ENCODE measurements at places on chromosomes 1 and 21. TPM values are rescaled to one million over a fixed set of nuclear protein-coding genes. Genes with fewer than 3 reads are reported as not detected.

KRTAP12-2 gene
- polyA plus RNA-seq = not detected

DNA sequence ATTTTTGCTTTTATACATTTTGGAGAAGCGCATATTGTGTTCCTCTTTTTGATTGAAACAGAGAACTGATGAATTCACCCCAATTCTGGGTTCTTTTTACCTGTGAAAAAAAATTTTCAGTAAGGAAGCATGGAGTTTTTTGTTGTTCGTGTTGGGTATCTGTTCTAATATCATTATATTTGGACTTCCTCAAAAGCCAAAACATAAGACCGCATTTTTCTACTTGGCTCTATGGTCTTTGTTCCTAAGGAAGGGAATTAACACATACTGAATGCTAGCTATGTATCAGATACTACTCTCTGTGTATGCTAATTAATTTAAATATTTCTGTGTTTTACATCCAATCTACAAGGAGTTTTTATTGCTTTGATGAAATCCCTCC is 12.9 kb downstream of the EPB41 start:
- no peak for DNase-seq

DNA sequence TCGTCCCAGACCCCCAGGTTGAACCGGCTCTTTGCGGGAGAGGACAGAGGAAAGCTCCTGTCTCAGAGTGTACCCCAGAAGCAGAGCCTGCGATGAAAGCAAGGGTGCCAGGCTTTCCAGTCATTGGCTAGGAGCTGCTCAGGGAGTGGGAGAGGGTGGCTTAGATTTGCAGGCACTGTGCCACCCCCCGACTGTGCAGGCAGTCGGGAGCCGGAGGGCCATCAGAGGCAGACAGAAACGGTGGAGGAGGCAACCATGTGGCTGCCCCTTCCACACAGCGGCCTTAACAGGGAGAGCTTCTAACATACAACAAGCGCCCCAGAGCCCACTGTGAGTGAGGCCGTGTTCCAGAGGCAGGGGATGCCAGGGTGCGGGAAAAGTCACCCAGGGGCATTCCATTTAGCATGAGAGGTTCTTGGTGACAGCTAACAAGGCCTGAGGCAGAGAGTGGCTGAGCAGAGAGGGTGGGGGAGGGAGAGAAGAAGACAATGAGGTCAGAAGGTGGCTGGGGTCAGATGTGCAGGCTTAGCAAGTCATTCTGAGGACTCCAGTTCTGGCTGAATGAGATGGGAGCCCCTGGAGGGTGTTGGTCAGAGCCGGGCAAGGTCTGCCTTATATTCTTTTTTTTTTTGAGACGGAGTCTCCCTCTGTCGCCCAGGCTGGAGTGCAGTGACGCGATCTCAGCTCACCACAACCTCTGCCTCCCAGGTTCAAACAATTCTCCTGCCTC is 9.5 kb upstream of the C1orf167 start:
- DNase-seq = no peak

PDE9A gene
- 7.3 TPM for polyA plus RNA-seq

DNA sequence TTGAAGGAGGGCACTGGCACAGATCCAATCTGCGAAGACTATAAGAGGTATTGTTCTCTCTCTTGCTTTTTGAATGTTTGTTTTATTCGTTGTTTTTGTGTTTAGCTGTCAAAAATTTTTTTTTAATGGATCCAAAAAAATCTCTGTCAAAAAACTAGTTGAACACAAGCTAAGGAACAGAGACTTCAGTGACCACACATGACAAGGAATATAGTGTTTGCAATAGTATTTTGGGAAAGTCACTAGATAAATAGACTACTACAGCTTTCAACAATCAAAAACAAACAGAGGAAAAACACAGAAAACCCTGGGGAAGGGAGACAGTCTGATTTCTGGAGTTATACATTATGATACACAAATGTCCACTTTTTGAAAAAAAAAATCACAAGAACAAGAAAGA is 36.9 kb upstream of the COA6 start:
- no peak for DNase-seq

CR1 gene
- polyA plus RNA-seq = 0.89 TPM

- DNase-seq = peak; percentile 27
Measured at GRCh38 chr1:153202006-153202405, 1.2 kb upstream of the LELP1 start.

DNA sequence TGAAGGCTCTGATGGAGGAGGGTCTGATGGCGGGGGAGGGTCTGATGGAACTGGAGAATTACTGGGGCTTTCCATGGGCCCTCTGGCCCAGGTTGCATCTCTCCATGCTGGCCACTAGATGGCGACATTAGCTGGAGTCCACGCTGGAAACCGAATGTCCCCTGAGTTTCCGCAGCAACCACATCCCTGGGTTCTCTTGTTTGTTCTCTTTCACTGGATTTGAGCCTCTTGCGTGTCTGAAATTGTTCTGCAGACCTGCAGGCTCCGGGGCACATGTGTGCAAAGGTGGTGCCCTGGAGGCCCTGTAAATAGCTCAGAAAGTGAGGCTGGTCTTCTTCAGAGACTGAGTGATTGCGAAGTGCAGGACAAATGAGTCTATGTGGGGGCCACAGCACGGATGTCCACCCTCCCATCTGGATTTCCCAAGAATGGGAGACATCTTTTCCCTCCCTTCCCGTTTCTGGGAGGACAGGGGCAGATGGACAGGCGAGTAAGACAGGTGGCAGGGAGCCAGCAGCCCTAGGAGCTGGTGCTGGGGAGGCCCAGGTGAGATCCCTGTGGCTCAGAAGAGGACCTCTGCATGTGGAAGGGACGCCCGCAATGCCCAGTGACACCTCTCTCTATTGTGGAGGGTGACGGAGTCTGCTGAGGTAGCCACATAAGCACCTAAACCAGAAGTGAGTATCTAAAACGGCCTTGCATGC is 73.2 kb upstream of the ABCG1 start:
- peak; percentile 76 for DNase-seq

DNA sequence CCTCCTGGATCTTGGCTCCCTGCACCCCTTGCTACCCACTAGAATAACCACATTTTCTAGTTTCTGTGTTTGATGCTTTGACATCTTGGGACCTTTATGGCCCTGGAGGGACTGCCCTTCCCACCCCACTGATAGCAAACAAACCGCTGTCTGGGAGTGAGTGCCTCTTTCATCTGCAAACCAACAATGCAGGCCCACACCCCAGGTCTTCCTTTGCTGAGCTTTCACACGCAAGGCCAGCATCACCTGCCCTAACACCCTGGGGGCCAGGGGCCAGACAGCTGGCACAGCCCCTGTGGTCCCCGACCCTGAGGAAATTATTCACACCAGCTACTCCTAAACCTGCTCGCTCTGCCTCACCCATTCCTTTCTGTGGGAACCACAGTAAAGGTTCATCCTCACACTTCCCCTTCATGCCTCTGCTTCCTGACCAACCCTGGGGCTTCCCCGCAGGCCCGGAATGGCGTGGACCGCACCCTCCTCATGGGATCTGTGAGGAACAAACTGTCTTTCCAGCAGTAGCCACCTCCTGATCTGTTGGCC is 15.4 kb downstream of the SLC2A7 start:
- DNase-seq = no peak

DNA sequence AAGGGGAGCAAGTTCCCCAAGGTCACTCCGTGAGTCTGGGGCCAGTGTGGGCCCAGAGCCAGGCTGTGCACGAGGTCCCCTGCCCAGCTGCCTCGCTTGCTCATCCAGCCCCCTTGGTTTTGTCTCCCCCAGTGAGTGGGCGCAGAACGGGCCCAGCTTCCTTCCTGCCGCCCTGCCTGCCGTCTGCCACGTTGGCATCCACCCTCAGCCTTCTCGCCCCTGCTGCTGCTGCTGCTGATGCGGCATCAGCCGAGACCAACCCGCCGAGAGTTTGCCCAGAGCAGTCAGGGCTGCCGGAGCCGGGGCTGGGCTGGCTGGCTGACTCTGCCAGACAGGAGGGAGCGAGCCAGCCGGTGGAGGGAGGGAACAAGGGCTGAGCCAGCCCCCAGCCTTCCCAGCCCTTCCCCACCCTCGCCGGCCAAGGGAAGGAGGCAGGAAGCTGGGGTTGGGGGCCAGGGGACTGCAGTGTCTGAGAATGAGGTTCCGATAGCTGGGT is 31.4 kb upstream of the WASF2 start:
- no peak for DNase-seq

GRCh38 chr1:68145418-68146126 is 86.8 kb downstream of the WLS start:
- no peak for DNase-seq

- DNase-seq = no peak
Measured at GRCh38 chr1:90474731-90475130, 242.4 kb downstream of the BARHL2 start.
